ENCODE measurements at places on chromosomes 6 and 20. TPM values are rescaled to one million over a fixed set of nuclear protein-coding genes. Genes with fewer than 3 reads are reported as not detected.

Gene ATP5F1E
- 67.2 TPM for total RNA-seq

Gene MUCL3
- not detected for total RNA-seq

Gene BPIFB2
- not detected for total RNA-seq

Gene GNAS-AS1
- 11.6 TPM for total RNA-seq

Gene EHMT2
- total RNA-seq = 76.8 TPM

Gene WTAP
- total RNA-seq = 115 TPM

Gene TOX2
- 0.23 TPM for total RNA-seq

Gene PROCR
- not detected for total RNA-seq

Gene SLC35B3
- 13.9 TPM for total RNA-seq

Gene EFCAB8
- not detected for total RNA-seq

Gene CCDC167
- total RNA-seq = 81.4 TPM

Gene MED23
- total RNA-seq = 39.9 TPM

Gene LINC00237
- total RNA-seq = not detected

Gene TENT5A
- not detected for total RNA-seq

Gene DSP
- total RNA-seq = 0.06 TPM

- DNase-seq = no peak
Observed at GRCh38 chr6:157760589-157761330, 62.3 kb upstream of the SNX9 start.

DNA sequence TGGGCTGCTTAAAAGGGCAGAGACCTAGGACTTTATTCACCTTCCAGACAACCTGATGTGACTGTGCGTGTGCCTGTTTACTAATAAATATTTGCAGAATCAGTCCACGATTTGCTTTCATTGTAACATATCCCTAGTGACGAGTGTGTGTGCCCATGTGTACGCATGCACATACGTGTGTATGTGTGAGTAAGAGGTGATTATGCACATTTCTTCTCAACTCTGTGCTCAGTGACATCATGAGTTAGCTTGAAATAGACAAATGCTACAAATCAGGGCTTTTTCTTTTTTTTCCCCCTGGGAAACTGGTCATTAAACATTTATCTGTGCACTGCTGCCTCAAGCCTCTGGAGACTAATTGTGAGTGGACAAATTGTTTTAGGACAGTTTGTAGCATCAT is 242.6 kb upstream of the SOX4 start:
- DNase-seq = no peak

DNA sequence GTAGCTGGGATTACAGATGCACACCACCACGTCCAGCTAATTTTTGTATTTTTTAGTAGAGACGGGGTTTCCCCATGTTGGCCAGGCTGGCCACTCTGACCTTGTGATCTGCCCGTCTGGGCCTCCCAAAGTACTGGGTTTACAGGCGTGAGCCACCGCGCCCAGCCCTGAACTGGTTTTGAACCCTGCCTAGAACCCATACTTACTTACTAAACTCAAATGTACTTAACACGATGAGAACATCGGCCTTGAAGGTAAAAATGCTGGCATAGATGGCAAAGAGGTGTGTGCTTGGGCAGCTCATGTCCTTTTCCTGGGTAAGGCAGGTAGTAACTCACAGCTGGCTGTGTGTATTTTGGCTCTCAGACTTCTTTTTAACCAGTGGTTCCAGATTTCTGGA is 3.2 kb upstream of the ARMC12 start:
- DNase-seq = no peak

- DNase-seq = no peak
Observed at GRCh38 chr6:147510929-147511590, 2.6 kb downstream of the SAMD5 start.

GRCh38 chr20:60051911-60052310 is 93.7 kb downstream of the CDH26 start:
- DNase-seq = no peak

- peak; percentile 79 for DNase-seq
Observed at GRCh38 chr20:47620808-47621805, 119.4 kb downstream of the NCOA3 start.

DNA sequence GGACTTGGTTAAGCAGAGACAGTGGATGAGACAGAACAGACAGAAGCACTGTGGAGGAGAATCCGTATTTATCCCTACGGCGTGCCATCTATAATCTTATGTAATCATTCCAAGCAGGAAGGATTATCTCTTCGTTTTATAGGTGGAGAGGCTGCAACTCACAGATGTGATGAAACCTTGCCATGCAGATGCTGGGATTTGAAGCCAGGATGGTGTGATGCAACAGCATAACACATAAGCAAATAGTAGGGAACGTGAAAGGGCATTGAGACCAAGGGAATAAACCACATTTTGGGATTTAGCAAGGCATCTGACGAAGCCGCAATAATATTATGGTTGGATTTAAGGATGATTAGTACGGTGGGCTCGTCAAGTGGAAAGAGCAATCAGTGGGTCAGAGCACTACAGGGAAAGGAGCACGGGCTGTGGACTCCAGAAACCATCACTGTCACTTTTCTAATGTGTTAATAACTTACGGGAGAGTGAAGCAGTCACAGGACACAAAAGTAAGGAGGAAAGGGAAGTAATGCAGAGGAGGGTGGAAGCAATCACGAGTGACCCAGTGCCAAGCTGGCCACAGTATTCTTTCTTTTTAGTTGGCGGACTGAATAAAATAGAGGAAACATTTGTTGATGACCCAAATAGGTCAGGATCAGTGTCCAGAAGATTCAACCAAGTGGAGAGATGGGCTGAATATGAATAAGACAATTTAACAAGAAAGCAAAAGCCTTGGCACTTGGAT is 119.6 kb upstream of the EDN1 start:
- DNase-seq = no peak

DNA sequence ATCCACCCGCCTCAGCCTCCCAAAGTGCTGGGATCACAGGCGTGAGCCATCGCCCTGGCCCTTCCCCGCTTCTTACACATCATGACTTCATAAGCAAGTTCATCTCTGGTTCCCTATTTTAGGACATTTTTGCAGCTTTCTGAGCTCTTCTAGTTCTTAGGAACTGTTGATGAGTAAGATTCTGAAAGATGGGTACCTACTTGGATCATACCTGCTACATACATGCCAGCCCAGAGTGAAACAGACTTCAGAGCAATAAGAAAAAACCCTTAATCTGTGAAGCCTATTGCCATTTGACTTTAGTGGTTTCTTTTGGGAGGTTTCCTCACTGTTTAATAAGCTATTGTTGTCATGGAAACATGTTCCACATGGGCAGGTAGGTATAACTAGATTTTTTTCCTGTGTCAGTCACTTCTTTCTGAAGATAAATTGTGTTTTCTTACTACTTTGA is 27.9 kb upstream of the TMEM217 start:
- no peak for DNase-seq

- no peak for DNase-seq
Observed at GRCh38 chr6:29755295-29755871, 32.1 kb downstream of the HLA-F start.

- DNase-seq = no peak
Observed at GRCh38 chr6:75926293-75927168, 145.9 kb downstream of the IMPG1 start.

GRCh38 chr20:48880981-48881657 is 40.4 kb upstream of the ARFGEF2 start:
- no peak for DNase-seq

DNA sequence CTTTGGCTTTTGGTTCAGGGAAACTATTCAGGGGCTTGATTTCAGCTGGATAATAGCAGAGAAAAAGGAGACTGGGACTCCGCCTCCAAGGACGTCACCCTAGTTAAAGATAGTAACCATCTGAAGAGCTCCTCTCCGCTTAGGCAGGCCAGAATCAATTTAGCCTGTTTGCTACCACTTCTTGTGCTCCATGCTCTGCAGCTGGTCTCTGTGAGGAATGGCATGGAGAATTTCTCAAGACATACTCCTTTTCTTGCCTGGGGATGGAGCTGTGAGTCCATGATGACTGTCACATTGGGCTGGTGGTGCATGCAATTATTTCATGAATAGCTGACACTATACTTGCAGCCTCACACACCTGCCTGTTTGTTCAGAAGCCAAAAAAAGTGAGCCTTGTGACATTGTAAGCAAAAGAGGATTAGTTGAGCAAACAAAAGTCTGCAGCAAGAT is 61.4 kb downstream of the TXLNB start:
- peak; percentile 77 for DNase-seq

- no peak for DNase-seq
Observed at GRCh38 chr6:6661191-6661590, 72.7 kb downstream of the LY86 start.

DNA sequence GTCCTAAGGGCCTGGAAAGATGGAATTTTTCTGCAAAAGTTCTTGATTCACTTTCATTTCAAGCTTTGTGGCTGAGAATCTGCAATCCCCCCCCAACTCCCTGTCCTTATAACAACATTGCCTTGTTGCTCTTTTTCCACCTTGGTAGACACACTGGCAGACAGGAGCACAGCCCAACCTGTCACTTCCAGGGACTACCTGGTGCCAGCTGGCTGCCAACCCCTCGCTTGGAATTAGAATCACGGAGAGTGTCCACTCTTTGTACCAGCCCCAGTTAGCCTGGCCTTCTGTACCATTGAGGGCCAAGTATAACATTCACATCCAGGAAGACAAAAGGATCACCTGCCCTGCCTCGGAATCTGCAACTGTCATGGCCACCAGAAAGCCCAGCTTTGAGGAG is 74.7 kb downstream of the POPDC3 start:
- no peak for DNase-seq

GRCh38 chr6:1324936-1325335 is 13.0 kb downstream of the FOXQ1 start:
- DNase-seq = no peak

DNA sequence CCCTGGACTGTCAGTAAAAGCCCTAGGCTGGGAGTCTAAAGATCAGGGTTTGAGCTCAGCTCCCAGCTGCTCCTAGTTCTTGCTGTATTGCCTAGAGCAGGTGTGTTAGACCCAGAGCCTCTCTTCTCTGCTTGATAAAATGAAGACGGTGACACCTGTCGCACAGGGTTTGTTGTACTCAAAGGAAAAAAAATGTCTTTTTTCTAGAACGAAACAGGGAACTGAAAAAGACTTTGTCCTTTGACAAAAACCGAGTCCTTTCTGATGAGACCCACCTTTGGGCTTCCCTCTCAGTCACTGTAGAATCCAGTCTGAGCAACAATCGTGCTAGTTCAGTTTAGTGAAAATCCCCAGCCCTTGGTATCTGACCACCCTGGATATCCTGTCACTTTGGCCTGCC is 102.1 kb upstream of the LAMP5 start:
- peak; percentile 51 for DNase-seq

DNA sequence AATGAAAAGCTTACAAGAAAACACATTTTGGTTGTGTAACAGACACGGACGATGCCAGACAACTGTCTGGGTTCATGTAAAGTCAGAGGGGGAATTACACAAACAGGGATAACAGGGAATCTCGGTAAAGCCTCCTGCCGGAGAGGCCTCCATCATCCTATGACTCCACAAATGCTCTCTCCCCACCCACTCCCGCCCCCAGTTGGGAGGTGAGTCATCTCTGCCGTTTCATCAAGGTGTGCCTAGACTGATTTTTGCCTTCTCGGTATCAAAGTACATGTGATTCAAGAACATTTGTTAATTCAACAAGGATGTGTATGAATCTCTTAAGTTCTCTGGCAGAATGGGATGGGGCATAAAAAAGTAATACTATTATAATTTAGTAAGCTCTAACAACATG is 304.9 kb upstream of the PRDM1 start:
- DNase-seq = no peak

DNA sequence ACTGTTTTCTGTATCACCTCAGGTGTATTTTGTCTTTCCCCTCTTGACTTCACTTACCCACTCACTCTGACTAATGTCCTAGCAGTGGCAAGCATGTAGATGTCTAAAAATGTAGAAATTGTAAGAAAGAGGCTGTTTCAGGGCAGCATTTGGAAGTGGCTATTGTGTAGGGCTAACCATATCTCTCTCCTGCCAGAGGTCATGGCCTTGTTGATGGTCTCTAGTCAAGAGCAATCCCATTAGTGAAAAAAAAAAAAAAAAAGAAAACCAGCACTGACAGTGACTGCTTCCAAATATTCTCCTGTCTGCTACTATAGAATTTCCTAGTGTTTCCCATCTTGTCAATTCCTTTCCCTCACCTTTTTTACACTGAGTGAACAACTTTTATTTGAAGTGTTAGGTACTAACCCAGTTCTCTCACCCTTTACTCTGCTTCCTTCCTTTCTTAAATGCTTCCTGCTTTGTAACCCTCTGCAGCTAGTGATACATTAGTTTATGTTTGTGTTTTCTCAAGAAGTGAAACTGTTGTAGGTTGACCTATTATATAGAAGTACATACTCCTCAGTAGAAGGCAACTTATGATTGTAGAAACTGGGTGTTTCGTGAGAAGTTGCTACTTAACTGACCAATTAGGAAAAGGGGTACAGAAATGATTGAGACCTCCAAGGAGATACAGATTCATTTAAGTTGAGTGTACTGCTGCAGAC is 174.1 kb upstream of the PTPRK start:
- no peak for DNase-seq

DNA sequence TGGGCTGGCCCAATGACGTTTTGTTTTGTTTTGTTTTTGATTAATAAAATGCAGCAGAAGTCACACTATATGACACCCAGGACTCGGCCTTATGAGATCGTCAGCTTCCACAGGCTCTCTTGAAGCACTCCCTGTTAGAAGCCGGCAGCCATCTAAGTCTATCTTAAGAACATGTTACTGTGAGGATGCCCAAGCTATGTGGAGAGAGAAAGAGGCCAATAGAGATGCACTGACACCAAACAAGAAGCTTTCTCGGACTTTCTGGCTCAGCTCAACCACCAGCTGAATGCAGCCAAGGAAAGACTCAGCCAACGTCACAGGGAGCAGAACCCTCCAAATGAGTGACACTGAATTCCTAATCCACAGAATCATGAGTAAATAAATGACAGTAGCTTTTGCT is 14.0 kb downstream of the SGK1 start:
- DNase-seq = no peak

- no peak for DNase-seq
Observed at GRCh38 chr6:118876198-118876597, 17.8 kb upstream of the ASF1A start.

DNA sequence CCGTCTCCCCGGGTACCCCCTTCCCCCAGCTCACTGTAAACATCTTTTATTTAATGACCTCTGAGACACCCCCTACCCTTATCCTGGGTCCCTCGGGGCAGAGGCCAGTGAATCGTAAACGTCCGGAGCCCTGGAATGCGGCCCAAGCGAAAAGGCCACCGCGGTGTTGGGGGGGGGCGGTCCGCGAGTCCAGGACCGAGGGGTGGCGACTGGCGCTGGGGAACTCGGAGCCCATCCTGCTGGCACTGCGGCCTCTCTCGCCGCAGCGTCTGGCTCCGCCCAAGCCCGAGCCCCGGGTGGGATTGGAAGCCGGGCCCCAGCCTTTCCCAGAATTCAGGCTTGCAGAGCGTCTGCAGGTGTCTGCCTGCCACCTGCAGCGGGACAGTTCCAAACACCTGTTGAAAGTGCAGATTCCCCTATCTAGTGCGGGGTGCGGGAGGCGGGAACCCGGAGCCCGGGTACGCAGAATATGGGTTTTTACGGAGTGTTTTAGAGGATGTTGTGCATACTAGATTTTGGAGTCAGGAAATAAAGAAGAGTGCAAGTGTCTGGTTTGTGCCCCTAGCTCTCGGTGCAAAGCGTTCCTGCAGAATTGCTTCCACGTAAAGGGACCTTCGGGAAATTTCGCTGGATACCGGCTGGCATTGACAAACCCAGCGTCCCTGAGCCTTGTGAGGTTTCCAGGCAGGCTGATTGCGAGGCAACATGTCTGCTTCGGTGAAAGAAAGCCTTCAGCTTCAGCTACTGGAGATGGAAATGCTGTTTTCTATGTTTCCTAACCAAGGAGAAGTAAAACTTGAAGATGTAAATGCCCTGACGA is 800 bp downstream of the RWDD2A start:
- peak; percentile 4 for DNase-seq

- DNase-seq = no peak
Observed at GRCh38 chr6:56655996-56656395, 13.3 kb upstream of the DST start.

Data from OCI-LY7 (cell line).